NCI-H460 (cell line): ENCODE measurements at places on chromosomes 3 and 15. TPM values are rescaled to one million over a fixed set of nuclear protein-coding genes. Genes with fewer than 3 reads are reported as not detected.

GRCh38 chr15:80906159-80906766 lies 83.4 kb downstream of the MESD start:
- DNase-seq, result no peak

DNA sequence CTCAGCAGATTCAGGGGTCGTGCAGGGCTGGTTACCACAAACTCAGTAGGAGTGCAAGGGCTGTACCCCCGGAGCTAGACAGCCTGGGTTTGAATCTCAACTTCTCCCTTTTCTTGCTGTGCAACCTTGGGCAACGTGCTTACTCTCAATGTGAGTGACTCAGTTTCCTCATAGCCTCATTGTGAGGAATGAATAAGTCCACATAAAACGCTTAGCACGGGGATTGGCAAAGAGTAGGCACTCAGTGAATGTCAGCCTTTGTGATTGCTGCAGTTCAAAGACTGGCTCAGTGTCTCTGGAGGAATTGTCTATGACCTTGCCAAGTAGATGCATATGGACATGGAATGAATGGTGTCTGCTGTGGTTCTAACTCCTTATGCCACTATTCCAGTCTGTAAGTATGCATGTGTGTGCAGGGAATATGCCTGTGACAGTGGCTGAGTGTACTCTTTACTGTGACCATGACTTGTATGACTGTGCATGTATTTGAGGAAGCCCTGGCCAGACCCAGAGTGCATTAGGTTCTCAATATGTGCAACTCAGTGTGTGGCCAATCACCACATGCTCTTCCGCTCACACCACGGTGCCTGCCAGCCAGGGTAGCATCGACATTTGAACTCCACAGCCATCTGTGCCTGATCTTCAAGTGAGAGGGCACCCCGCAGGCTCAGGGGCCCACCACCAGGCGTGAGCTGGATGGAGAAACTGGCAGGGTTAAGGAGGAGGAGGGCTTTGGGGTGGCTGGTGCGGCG lies 900 bp upstream of the HYAL3 start:
- DNase-seq, result peak; percentile 52

- no peak for DNase-seq
Observed at GRCh38 chr15:81653259-81653658, 279.2 kb upstream of the TMC3 start.

LMAN1L gene
- total RNA-seq, result not detected in 2 replicates

DNA sequence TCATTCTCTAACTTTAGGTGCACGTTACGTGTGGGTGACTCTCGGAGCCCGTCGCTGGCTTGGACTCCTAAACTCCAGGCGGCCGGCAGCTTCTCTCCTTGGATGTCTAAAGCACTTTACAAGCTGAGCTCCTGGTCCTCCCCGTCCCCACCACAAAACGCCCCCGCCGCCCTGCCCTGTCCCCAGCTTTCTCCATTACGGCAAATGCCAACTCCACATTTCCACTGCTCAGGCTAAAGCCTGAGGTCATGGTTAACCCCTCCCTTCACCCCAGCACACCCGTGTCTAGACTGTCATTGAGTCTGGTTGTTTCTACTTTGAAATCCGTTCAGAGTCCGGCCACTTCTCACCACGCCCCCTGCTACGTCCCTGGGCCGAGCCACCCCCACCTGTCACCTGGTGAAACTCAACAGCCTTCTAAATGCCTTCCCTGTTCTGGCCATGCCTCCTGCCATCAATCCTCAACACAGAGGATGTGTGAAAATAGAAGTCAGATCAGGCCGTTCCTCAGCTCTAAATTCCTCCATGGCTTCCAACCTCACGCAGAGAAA lies 8.1 kb upstream of the PCSK6 start:
- no peak for DNase-seq

COPG1 gene
- 127 and 134 TPM in 2 replicates for total RNA-seq
